Stimulated activated CD8-positive, alpha-beta memory T cell treated with anti-CD3 and anti-CD28 coated beads, Interleukin-15, amount 100 ng/mL, for 4 hours (primary cell): ENCODE measurements at places on chromosomes 3 and 15.

GRCh38 chr3:139465636-139466035, 10.7 kb downstream of the RBP2 start:
- no peak for DNase-seq

DNA sequence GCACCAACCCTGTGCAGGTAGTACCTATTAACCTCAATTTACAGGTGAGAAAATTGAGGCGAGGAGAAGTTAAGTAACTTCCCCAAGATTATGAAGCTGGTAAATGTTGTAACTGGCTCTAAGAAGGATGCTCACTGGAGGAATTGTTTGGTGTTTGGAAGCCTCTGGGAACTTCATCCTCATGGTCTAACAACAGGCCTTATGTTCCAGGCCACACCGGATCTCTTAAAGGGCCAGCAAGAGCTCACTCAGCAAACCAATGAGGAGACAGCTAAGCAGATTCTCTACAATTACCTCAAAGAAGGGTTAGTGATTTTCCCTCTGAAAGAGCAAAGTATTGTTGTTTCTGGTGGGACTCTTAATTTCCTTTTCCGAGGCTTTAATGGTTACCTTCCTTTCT, 63.9 kb downstream of the CGNL1 start:
- no peak for DNase-seq

- no peak for DNase-seq
Measured at GRCh38 chr15:74297887-74298286, 61.8 kb downstream of the CCDC33 start.

DNA sequence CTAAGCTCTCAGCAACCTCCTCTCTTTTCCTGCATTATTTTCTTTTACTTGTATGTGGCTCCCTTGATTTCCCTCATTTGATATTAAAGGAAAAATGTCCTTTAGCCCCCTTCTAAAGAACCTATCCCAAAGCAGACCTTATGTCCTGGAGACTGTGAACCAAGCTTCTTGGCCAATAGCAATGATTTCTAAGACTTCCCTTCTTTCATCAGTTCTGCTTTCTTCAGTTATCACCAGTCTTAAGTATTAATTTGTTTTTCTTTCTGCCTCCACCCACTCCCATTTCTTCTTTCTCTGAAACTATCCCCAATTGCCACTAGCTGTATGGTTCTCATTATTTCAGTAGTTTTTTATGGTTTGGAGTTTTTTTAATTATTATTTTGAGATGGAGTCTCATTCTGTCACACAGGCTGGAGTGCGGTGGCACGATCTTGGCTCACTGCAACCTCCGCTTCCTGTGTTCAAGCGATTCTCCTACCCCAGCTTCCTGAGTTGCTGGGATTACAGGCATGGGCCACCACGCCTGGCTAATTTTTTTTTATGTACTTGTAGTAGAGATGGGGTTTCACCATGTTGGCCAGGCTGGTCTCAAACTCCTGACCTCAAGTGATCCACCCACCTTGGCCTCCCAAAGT, 12.1 kb downstream of the TMOD3 start:
- DNase-seq = no peak

DNA sequence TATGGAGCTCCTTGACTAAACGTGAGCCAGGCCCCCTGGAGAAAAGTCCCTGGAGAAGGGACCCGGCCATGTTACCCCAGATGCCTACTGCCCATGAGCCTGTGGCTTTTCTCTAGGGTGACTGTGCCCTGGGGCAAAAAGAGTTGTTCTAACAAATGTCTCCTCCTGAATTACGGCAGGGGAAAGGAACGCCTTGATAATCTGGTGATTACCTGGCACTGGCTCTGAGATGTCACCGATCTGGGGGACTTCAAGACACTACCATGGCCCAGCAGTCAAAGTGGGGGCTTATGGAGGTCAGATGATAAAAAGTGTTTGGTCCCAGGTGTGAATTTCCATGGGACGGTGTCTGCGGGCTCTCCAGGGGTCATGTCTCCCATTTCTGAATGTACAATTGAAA, 140.7 kb downstream of the KLF13 start:
- no peak for DNase-seq

GRCh38 chr15:73946046-73946721, 19.9 kb downstream of the LOXL1 start:
- no peak for DNase-seq

GRCh38 chr3:126337980-126338651, 19.1 kb downstream of the KLF15 start:
- no peak for DNase-seq

GRCh38 chr15:43219929-43220928, 589 bp downstream of the EPB42 start:
- no peak for DNase-seq

- DNase-seq = no peak
Measured at GRCh38 chr3:15685927-15686326, 84.4 kb downstream of the BTD start.

GRCh38 chr3:107675233-107675900, 152.6 kb downstream of the BBX start:
- DNase-seq = no peak

DNA sequence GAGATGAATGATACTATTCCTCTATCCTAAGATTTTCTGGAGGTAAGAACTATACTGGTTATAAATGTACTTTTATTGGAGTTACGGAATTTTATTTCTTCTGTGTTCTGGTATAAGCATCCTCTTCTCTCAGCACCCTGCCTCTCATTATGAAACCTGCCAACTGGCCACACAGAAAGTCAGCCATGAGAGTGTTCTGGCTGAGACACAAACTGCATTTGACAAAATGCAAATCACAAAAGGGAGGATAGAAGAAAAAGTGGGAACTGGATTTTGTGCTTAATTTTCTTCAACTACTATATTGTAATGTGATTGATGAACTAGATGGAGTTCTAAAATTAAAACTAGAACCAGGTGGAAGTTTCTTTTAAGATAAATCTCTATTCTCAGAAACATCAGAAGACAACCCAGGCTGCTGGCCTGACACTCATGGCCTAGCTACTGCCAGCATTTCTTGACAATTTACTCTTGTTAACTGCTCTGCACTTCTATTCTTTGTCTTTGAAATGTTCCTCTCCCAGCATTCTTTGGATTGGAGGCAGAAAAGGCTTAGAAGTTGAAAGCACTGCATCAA, 143.1 kb downstream of the WDR76 start:
- no peak for DNase-seq

GRCh38 chr3:126985132-126985985, 2.4 kb downstream of the PLXNA1 start:
- no peak for DNase-seq

- no peak for DNase-seq
Measured at GRCh38 chr3:99875581-99875928, 57.9 kb downstream of the CMSS1 start.

GRCh38 chr15:56805466-56806147, 72.3 kb upstream of the ZNF280D start:
- DNase-seq = no peak

GRCh38 chr3:55782807-55783206, 295.7 kb upstream of the WNT5A start:
- no peak for DNase-seq

DNA sequence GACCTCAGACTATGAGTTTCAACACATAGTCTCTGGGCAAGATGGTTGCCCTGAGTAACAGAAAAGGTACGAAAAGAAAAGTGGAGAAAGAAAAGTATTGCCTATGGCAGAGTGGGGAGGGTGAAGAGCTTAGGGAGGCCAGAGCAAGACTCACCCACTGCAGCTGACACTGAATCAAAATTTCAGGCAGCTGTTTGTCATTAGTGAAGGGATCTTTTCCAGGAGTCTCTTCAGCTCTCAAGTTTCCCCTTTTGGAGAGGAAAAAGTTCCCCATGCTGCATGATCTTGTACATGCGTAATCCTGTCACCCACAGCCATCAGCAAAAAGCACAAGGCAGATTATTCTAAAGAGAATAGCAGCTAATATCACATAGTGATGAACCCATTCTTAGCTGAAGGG, 616.9 kb upstream of the GBE1 start:
- no peak for DNase-seq

GRCh38 chr3:53996141-53996874, 104.6 kb upstream of the SELENOK start:
- no peak for DNase-seq

DNA sequence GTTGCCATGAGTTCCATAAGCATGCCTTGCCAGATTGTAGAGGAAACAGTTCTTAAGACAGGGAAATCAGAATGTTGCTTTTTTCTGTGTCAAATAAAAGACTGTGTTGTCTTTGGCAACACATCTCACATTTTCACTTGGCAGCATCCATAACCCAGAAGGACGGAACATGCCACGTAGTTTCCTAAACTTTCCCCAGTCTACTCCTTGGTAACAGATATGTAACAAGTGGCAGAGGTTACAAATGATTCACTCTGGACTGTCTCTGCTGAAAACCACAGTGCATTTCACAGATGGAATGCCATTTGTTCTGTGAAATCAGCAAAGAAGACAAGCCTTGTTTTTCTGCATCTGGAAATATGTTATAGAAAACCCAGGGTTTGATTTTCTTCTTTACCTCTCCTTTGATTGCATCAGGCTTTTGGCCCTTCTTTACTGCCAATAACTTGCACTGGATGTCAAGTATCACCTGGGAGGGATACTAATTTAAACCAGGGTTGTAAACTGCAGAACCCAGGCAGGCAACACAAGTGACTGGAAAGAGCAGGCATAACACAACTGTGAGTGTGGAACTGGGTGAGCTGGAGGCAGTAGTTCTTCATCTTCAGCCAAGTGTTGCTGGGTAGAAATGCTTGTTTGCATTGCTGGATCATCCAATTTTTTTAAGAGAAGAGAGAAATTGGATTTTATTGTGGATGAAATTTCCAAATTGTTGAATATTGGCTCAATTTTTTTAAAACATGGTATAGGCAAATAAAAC, 124.4 kb upstream of the FOXB1 start:
- DNase-seq = no peak

DNA sequence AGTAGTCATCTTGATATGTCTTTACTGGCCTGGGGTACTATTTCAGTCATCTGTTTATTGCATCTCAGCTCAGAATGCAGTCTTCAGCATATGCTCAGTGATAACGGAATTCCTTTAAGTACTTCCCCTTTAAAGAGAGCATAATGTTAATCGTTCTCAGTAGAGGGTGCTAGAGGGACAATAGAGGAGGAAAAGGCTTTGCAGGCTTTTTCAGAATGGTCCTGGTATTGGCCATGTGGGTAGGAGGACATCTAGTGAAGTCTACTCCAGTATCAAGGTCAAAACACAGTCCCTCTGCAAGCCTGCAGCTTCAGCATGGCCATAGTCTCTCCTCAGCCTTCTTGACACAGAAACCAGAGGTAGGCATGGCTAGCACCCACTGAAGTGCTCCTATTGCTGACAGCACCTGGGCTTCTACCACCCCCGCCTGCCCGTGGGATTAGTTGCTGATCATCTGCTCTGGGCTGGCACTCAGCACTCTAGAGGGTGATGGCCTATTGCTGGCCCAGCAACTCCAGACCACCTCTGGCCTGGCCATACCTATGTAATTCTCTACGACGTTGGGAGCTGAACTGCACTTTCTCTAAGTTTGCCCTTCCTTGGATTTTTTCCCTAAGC, 65.4 kb downstream of the KCNH8 start:
- no peak for DNase-seq

- DNase-seq = no peak
Measured at GRCh38 chr3:73203101-73203500, 141.6 kb downstream of the EBLN2 start.

DNA sequence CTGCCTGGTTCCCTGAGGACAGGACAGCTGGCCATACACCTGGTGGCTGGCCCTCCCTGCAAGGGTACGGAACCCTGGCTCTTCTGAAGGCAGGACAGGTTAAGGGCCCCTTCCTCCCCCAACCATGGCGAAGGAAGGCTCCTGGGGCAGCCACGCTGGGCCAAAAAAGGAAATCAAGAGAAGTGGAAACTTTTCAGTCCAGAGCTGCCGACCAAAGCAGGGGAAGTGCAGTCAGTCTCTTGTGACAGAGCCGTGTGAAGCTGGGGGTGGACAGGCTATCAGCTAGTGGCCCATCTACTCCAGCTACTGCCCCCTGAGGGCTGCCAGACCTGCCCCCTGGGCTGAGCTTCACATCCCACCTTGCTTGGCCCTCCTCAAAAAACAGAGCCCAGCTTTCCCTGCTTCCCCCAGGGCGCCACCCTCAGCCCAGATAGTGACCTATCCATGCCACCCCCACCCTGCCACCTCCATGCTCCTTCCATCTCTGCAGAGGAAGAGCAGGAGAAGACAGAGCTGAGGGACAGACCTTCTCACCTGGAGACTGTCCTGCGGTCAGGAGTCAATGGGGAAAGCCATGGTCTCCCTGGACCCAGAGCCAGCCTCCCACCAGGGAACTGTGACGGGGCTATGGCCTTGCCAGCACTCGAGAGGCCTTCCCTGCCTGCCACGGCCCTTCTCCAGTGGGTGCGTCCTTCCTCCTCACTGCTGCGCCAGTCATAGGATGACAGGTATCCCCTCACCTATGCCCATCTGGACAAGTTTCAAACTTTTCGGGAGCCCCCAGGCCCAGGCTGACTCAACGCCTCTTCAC, 4.6 kb downstream of the SEMA7A start:
- no peak for DNase-seq

GRCh38 chr15:92714077-92714476, 58.5 kb upstream of the FAM174B start:
- DNase-seq = no peak

GRCh38 chr15:70516408-70517193, 246.8 kb downstream of the UACA start:
- DNase-seq = no peak

DNA sequence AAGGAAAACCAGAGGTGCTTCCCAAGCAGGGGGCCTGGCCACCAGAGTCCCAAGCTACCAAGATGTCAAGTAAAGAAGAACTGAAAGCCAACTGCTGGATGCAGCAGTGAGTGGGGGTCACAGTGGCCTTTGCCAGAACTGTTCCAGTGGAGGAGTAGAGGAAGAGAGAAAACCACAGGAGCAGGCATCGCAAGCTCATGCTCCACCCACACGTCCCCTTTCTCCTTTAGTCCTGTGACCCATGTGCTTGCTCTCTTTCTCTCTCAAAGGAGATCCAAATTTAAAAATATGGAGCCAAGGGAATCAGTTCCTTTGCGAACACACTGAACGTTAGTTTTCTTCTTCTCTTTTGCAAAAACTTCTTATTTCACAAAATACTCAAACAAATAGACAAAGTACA, 12.4 kb upstream of the ABHD2 start:
- no peak for DNase-seq

GRCh38 chr3:149765762-149766334, 13.6 kb upstream of the COMMD2 start:
- DNase-seq = no peak

DNA sequence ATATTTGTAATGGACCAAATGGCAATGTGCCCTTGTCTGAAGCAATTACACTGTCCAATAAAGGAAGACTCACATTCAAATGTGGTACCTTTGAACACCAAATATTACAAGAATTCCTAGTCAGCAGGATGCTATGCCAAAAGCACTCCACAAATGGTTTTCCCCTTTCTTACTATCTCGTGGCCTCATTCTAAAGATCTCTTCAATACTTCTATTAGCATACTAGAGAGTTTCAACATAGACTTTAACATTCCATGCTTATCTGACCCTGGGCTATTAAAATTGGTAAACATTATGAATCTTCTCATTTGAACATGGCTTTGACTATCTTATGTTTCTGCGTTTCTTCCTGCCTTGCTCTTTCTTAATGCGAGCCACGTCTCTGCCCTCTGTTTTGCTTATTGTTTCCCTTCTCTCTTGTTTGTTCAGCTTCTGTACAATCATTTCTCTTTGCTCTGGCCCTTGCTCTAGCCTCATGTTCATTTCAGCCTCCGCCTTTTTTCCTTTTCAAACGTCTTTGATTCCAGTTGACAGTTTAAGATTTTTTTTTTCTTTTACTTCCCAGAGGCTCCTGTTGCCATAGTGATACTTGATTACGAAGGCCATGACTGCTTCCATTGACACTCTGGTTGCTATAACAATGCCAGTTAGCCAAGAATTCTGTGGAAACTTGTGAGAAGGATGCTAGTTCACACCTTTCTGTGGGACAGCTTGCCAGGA, 49.5 kb upstream of the SLC9A9 start:
- no peak for DNase-seq

GRCh38 chr3:181721046-181721875, 9.5 kb downstream of the SOX2 start:
- no peak for DNase-seq
